ENCODE measurements at places on chromosomes 2 and 18. TPM values are rescaled to one million over a fixed set of nuclear protein-coding genes. Genes with fewer than 3 reads are reported as not detected.

The CFAP53 gene
- total RNA-seq: 0.32 TPM

The ALPP gene
- total RNA-seq: not detected

The SLC4A5 gene
- total RNA-seq: 0.30 TPM

The NEB gene
- 0.32 TPM for total RNA-seq

The ASPRV1 gene
- total RNA-seq: 0.32 TPM

The SLC5A7 gene
- not detected for total RNA-seq

The CCBE1 gene
- total RNA-seq: 1.2 TPM

The RAX gene
- total RNA-seq: not detected

The SFT2D3 gene
- total RNA-seq: 5.2 TPM

The GRHL1 gene
- total RNA-seq: 1.3 TPM

The PTPN18 gene
- 13.3 TPM for total RNA-seq

The LIPG gene
- 88.9 TPM for total RNA-seq

The NGEF gene
- total RNA-seq: not detected

The EMILIN2 gene
- total RNA-seq: 2.6 TPM

The GALNT5 gene
- total RNA-seq: under 0.01 TPM

The CPLX4 gene
- total RNA-seq: not detected

The KIF3C gene
- total RNA-seq: 9.1 TPM

The TSHZ1 gene
- 3.0 TPM for total RNA-seq

The HAUS1 gene
- total RNA-seq: 141 TPM

The MYCN gene
- 0.65 TPM for total RNA-seq

The KCNK3 gene
- not detected for total RNA-seq

The EDAR gene
- total RNA-seq: not detected

The SPATS2L gene
- 43.8 TPM for total RNA-seq

The CNGA3 gene
- total RNA-seq: not detected

The SERPINB4 gene
- under 0.01 TPM for total RNA-seq

The ZDBF2 gene
- 11.4 TPM for total RNA-seq

The RNF125 gene
- total RNA-seq: 0.30 TPM

The PLCL1 gene
- 10.7 TPM for total RNA-seq

The RESP18 gene
- not detected for total RNA-seq

The FECH gene
- total RNA-seq: 59.9 TPM

The CYB5A gene
- 42.2 TPM for total RNA-seq

The GPBAR1 gene
- 0.15 TPM for total RNA-seq

The MDH1B gene
- under 0.01 TPM for total RNA-seq

The IHH gene
- total RNA-seq: not detected
